Tongue (tissue), 3 donors: ENCODE measurements at places on chromosomes 11 and 22. TPM values are rescaled to one million over a fixed set of nuclear protein-coding genes. Genes with fewer than 3 reads are reported as not detected.

The HEPACAM gene
- 0.21 TPM for total RNA-seq

The OR52I1 gene
- total RNA-seq, result not detected

The ANO9 gene
- 2.1 TPM for total RNA-seq

The KCNJ1 gene
- total RNA-seq, result not detected

The LGR4 gene
- 69.4 TPM for total RNA-seq

The TRIM6 gene
- total RNA-seq, result 6.5 TPM

The MS4A12 gene
- total RNA-seq, result not detected

The SMIM35 gene
- total RNA-seq, result not detected

The APOBEC3H gene
- total RNA-seq, result not detected

The AMOTL1 gene
- 257 TPM for total RNA-seq

The SLC22A8 gene
- not detected for total RNA-seq

The GGT1 gene
- total RNA-seq, result 1.1 TPM

The FGF19 gene
- total RNA-seq, result 1.8 TPM

The NUDT8 gene
- 4.9 TPM for total RNA-seq

The EXPH5 gene
- 8.8 TPM for total RNA-seq

The SBF2 gene
- 54.8 TPM for total RNA-seq

The GGTLC2 gene
- not detected for total RNA-seq

The CRYBB3 gene
- total RNA-seq, result not detected

The TMX2 gene
- total RNA-seq, result 34.8 TPM

The KCNQ1OT1 gene
- total RNA-seq, result 10.3 TPM

The OR8G5 gene
- not detected for total RNA-seq

The PHF21B gene
- total RNA-seq, result 0.21 TPM

The BLID gene
- total RNA-seq, result 5.8 TPM

The FXYD2 gene
- total RNA-seq, result 3.6 TPM

The FOLR3 gene
- total RNA-seq, result not detected

The NXPE4 gene
- total RNA-seq, result not detected

The TMEM132A gene
- 29.7 TPM for total RNA-seq

The CXCR5 gene
- total RNA-seq, result 0.10 TPM

The EHF gene
- 105 TPM for total RNA-seq

The SPA17 gene
- total RNA-seq, result 4.5 TPM

The PIH1D2 gene
- total RNA-seq, result 2.2 TPM

The SLC5A12 gene
- total RNA-seq, result not detected

The LBHD1 gene
- total RNA-seq, result 2.9 TPM

The CRYBB2 gene
- 0.82 TPM for total RNA-seq

The NCAM1 gene
- 160 TPM for total RNA-seq

The TMEM138 gene
- 8.1 TPM for total RNA-seq

The SYT8 gene
- total RNA-seq, result 16.2 TPM

The ZNF215 gene
- total RNA-seq, result 0.51 TPM

The KCNA4 gene
- not detected for total RNA-seq

The POTEH gene
- total RNA-seq, result not detected

The RASSF10 gene
- total RNA-seq, result 4.8 TPM
